Keratinocyte (primary cell): ENCODE measurements at places on chromosomes 1 and 21. TPM values are rescaled to one million over a fixed set of nuclear protein-coding genes. Genes with fewer than 3 reads are reported as not detected.

DNA sequence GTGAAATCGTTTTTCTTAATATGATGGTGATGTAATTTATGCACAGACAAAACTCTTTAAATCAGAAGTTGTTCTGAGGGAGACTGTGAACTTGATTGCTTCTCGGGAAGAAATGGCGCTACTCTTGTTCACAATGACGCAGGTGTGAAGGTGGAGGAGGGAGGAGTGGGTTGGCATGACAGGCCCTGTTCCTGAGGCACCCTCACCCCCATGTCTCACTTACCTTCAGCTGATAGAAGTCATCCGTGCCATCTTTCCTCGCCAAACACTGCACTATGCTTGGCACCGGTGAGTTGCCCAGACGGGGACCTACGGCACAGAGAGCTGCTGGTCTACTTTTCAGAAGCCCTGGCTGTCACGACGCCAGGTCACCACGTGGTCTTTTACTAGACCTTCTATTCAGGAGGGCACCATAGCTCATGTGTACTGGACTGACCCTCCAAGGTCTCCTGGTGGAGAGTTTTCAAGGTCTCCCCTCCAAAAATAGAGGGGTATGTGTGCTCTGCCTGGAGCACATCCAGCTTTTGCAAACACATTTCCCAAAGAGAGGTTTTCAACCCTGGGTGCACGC, 27.1 kb downstream of the STK40 start:
- no peak for DNase-seq

DNA sequence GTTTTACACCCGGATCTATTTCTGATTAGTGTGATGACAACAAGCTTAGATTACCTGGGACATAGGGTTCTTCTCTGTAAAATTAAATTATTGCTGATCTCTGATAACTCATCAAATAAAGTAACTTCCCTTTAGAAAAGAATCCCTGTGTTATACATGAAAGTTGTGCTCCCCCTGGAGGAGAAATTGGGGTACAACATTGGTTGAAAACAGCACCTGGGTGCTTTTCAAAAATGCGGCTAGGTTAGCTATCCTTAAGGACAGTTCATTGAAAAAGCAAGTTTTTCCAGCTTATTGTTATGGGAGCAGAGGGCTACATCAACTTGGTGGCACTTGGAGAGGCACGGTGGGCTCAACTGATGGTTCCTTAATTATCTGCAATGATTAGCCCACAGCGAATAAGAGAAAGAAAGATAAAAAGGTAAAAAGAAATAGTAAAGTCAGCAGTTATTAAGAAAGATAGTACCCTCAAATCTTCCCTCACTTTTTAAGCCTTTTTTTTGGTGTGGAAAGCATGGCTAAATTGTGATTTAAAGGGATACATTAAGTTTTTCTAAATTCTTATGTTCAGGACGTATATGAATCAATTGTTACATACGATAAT, 97.8 kb downstream of the FMN2 start:
- no peak for DNase-seq

The C1QA gene
- not detected in 3 replicates for polyA plus RNA-seq

The MAEL gene
- polyA plus RNA-seq: not detected in 3 replicates

GRCh38 chr1:210527091-210527490, 198.4 kb downstream of the HHAT start:
- DNase-seq: no peak

The PHF13 gene
- polyA plus RNA-seq: 2.4 to 8.3 TPM (median 4.5 TPM) in 3 replicates

The OR10Z1 gene
- not detected in 3 replicates for polyA plus RNA-seq

The CNTN2 gene
- not detected in 3 replicates for polyA plus RNA-seq

DNA sequence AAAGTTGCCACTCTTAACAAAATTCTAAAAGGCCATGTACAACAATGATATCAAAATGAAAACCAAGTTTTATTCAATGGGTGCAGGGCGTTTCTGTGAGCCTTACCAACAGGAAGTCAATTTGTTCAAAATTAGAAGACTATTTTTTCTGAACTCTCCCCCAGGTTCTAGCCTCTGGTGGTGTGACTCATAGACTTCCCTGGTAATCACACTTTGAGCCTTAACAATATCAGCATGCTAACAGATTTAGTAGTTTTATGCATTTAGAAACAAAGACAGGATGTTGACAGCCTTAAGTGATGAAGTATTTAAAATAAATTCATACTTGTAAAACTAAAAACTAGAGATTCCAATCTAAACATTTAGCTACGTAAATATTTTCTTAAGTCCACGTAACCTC, 88.4 kb downstream of the LRRC8C start:
- DNase-seq: no peak

- DNase-seq: no peak
Observed at GRCh38 chr1:19967808-19968207, 11.6 kb downstream of the PLA2G2A start.

GRCh38 chr21:42668298-42668992, 15.0 kb downstream of the PDE9A start:
- DNase-seq: no peak

DNA sequence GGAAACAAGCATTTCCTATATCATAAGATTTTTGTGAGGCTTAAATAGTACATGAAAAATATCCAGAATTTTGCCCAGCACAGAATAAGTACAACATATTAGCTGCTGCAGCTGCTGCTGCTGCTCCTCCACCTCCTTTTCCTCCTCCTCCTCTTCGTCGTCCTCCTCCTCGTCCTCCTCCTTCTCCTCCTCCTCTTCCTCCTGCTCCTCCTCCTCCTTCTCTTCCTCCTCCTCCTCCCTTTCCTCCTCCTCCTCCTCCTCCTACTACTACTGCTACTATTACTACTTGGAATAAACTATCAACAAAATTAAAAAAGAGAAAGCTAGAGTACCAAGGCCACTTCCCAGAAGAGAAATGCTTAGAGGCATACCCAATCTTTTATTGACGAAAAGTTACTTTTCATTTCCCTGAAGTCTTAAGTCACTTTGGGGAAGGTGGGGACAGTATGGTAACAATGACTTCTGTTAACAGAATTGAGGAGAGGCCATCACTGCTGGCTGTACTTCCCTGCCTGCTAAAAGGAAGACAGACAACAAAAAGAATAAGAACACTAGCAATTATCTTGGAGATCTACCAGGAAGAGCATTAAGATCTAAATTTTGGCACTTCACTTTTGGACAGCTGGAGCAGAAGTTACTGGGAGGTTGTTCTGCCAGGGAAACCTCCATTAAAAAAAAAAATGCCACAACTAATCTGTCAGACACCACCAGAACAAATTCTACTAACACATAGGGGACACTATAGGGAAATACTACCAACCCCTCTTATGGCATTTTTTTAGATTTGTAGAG, 7.1 kb downstream of the DENND1B start:
- DNase-seq: no peak

DNA sequence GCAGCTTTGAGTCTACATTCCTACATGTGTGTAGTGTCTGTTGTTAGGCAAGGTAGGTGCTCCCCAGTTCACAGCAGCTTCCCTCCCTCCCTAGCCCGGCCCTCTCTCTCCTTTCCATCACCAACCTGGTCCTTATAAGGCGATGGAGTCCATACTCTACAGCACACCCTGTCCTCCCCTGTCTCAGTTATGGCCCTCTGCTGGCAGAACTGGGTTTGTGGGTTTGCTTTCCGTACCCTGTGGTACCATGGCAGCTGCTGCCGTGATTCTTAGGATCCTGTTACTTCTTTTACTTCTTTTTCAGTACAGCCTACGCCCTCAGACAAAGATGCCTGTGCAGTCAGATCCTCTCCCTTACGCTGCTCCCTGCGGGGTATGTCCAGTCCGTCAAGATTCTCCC, 31.7 kb downstream of the AK5 start:
- DNase-seq: no peak

The SH2D1B gene
- not detected in 3 replicates for polyA plus RNA-seq

DNA sequence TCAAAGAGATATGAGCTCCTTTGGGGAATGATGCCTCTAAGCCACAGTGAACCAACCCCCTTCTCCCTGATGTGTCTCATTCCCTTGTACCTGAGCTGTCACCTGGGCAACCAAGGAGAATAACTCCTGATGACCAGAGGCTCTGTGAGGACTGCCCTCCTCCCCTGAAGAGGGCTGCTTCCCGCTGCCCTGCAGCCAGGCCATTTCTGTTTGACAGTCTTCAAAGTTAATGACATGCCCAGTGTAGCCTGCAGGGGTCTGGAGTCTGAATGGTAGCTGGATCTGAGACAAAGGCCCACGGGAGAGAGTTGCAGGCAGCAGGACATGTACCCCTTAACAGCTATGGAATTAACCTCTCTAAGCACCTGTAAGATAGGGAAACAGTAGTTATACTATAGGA, 3.4 kb upstream of the SLFNL1 start:
- DNase-seq: no peak

GRCh38 chr1:230205719-230206198, 138.7 kb downstream of the GALNT2 start:
- DNase-seq: no peak

GRCh38 chr1:197994907-197995407, 77.8 kb downstream of the LHX9 start:
- DNase-seq: no peak

DNA sequence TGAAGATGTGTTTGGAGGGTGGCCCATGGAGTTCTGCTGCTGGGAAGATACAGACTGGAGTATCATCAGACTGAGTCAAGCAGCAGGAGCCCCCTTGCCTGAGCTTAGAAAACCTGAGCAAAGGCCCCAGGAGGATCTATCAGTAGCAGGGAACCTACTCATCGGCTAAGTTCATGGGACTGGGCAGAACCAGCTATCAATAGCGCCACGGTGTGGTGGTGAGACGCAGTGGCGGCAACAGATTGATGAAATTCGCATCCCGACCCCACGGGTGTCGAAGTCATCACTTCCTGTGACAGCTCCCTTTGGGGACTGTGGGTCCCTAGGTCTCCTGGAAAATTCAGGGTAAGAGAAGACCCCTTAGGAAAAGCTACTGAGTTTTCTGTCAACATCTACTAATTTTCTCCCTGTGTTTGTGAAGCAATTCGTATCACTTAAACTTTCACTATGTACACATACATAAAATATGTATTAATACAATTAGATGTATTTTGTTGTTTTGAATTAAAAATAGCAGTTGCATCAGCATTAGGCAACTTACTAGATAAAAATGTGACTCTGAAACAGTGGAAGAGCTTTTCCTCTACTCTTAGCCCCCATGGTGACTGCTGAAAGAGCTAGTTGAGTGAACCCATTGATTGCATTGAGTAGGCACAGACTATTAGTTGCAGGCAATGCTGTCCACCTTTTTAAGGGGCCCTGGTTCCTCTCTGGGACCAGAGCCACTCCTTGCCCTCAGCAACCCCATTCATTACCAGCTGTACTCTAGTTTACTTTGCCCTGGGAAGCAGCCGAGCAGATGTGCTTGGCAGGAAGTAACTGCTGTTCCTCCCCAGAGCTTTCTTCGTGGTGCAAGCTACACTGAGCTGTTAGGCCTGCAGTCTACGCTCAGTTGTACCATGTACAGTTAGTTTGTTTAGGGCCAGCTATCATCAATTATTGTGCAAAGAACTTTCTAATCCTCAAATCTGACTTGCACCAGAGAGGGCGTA, 7.3 kb upstream of the CACNA1S start:
- no peak for DNase-seq

- no peak for DNase-seq
Observed at GRCh38 chr1:172390683-172391551, 29.6 kb upstream of the C1orf105 start.

The CYYR1 gene
- polyA plus RNA-seq: 1.5 to 2.2 TPM (median 1.9 TPM) in 3 replicates

DNA sequence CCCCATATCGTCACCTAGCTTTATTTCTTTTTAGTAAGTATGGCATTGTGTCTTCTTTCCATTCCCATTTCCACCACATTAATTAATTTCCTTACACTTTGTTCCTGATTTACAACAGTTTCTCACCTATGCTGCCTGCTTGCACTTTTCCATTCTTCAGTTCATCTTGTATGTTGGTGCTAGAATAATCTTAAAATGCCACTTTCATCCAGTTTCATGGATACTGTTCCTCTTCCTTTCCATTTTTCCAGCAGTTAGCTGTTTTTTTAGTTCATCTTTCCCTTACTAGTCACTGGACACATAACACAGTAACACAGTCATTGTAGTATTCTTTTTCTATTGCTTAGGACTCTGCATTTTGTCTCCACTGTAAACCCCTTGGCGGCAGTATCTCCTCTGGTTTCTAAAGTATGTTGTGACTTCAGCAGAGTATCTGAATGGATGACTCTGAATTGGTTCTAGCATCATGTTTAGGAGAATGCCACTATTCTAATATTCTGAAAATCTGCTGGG, 2.1 kb downstream of the CDC7 start:
- DNase-seq: no peak

DNA sequence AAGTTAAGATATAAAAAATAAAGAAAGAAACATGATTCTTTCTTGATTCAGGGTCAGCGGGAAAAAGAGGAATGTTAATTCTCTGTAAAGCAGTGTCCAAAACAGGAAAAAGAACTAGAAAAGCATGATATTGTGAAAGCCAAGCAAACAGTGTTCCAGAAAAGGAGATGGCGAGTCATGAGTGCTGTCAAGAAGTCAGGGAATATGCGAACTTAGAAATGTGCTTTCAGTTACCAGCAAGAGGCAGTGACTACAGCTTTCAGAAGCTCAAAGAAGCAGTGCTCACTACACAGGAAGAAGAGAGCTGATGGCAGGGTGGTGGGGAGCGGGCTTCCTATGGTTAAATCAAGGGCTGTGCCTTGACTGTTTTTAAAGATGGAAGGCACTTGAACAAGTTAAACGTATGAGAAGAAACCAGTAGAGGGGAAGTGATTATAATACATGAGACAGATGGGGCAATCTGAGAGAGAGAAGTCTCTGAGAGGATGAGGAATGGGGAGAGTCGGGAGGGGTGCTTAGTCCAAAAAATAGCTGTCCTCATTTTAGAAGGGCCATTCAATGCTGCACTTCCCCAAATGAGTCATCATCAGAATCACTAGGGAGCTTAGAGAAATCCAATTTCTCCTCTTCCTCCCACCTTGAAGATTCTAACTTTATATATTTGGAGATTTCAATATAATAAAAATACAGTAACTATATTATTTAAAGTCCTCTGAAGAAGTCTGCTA, 90.4 kb downstream of the KCNK1 start:
- no peak for DNase-seq

DNA sequence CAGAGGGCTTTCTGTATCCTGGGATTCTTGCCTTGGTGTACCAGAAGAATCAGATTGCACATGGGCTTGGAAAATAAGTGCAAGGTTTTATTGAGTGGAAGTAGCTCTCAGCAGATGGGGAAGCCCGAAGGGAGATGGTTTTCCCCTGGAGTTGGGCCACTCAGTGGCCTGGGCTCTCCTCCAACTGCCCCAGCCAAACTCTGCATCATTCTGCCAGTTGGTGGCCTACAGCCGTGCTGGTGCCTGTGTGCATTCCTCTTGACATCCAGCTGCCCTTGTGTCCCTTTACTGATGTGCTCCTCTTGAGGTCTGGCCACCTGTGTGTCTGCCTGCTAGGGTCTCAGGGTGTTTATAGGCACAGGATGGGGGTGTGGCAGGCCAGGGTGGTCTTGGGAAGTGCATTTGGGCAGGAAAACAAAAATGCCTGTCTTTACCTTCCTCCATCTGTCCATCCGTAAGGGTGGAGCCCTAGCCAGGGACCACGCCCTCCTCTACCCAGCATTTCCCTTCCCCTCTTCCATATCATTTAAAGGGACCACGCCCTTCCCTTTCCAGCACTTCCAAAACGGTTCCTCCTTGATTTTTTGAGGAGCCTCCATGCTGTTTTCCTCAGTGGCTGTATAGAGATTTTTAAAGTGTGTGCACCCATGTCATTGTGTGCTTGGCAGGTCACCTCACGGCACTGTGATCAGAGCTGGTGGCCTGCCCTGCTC, 18.9 kb downstream of the SNAP47 start:
- no peak for DNase-seq

The NBPF6 gene
- not detected in 3 replicates for polyA plus RNA-seq

The MYOG gene
- polyA plus RNA-seq: not detected in 3 replicates

The APOBEC4 gene
- polyA plus RNA-seq: not detected in 3 replicates

- no peak for DNase-seq
Observed at GRCh38 chr21:26843933-26844257, 1.3 kb downstream of the ADAMTS1 start.
